Mammary epithelial cell (primary cell): ENCODE measurements at places on chromosomes 4 and X.

DNA sequence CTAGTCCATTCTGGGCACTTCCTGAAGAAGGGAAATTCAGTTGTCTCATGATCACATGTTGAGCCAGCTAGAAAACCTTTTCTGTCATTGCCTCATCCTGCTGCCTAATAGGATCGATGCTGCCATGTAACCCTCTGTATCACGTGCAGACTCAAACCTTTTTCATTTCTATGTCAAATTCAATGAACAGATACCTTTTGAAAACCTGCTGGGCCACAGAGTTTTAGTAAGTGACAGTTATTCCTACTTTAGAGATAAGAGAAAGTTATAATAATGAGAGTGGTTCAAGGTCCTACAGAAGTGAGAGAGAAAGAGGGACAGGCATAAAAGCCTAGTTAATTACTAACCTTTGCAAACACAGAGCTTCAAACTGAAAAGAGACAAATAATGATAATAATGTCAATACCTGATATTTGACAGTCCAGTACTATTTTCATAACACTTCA is 46.0 kb downstream of the MAOA start:
- DNase-seq: no peak

GRCh38 chr4:78779280-78779679 is 3.1 kb downstream of the BMP2K start:
- no peak for DNase-seq

DNA sequence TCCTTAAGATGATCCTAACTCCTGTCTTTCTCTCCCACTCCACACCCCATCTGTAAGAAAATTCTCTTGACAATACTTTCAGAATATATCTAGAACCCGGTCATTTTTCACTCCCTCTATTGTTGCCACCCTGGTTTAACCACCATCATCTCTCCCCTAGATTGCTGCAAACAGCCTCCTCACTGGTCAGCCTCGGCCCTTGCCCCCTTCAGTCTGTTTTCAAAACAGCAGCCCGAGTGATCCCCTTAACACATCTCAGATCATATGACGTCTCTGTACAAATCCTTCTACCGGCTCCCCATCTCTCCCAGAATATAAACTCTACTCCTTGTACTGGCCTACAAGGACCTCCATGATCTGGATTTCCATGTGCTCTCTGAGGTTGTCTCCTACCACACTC is 35.2 kb upstream of the F9 start:
- no peak for DNase-seq

DNA sequence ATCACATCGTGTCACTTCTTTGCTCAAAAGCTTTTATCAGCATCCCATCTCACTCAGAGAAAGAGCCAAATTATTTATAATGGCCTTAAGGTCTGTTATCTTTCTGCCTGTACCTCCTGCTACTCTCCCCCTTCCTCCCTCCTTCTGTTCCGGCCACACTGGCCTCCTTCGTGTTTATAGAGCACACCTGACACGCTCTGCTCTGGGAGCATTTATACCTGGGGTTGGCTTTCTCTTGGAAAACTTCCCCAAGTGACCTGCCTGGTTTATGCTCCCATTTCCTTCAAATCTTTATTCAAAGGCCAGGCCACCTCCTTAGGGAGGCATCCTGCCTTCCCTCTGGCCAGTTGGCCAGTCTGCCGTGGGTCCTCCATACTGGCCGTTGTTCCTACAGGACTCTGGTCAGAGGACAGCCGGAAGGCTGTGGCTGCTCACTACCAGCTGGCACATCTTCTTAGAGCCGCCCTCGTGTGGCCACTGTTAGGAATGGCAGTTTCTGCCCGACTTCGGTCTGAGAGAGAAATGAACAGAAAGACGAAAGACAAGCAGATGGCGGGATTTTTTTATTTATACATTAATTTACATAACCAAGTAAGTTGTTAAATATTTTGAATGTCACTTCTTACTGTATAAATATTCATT is 80.2 kb upstream of the CBLL2 start:
- peak; percentile 41 for DNase-seq

DNA sequence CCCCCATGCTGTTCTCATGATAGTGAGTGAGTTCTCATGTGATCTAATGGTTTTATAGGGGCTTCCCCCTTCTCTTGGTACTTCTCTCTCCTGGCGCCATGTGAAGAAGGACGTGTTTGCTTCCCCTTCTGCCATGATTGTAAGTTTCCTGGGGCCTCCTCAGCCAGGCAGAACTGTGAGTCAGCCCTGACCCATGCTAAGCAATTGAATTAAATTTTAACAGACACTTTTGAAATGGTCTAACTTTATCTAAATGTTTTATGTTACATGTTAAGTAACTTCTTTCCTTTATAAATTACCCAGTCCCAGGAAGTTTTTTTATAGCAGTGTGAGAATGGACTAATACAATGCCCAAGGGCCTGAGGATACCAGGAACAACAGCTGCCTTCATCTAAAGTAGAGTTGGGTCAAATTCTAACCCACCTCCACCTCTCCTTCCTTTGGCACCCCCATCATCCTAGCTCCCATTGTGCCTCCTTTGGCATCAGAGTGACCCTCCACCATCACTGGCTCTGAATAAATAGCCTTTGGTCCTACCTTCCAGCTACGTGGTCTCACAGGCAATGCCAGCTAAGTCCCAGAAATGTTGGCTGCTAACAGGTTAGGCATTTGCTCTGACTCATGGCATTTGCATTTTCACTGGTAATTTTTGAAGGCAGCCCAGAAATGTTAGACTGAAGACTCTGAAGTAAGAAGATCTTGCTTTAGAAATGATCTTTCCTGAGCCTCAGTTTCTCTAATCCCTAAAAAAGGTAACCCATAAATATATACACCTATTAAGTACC is 182.1 kb downstream of the MOSPD2 start:
- peak; percentile 55 for DNase-seq

- DNase-seq: no peak
Measured at GRCh38 chrX:73647212-73647611, 84.2 kb downstream of the CHIC1 start.

DNA sequence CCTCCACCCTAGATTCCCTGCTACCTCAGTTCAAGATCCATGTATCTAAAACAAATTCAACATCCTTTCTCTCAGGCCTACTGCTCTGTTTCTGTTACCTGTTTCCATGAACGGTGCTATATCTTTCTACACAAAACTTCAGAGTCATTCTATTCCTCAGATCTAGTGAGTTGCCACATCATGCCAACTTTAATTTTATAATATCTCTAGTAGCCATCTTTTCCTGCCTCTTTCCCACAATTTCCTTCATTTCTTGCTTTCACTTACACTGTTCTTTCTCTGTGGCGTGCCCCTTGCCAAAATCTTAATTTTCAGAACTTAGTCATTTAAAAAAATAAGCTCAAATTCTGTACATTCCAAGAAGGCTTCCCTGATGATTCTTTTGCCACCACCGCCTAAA is 15.2 kb downstream of the GUCY1A1 start:
- DNase-seq: no peak

DNA sequence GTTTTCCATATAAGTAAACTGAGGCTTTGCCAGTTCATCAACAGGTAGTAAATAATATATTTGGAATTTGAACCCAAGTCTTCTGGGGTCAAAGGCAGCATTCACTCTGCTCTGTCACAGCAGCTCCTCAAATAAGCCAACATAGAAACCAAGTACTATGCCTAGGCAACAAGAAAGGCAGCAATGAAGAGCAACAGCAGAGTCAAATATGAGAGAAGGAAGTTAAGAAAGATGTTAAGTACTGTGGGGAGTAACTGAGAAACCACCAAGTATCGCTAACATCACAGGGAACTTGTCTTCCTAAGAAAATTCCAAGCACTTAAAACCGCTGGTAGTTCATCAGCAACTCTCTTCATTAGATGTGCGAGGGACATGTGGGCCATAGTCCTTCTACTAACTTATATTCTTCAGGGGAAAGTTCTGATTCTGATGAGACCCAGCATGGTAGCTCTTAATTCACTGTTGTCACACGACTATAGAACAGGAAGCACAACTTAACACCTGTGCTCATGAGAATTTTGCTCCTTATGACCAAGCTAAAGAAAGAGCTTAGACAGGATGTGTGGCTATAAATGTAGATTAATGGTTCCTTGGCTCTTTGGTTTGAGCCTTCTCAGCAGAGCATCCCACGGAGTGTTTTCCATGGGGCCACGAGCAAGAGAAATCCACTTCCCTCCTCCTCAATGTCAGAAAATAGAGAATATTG is 107.8 kb downstream of the AR start:
- DNase-seq: no peak

GRCh38 chr4:26273616-26273980 is 47.2 kb upstream of the RBPJ start:
- no peak for DNase-seq
